Suppressor macrophage (primary cell): ENCODE measurements at places on chromosomes 6 and 20.

GRCh38 chr20:30921286-30922071 lies 336.0 kb upstream of the DEFB115 start:
- DNase-seq: no peak

DNA sequence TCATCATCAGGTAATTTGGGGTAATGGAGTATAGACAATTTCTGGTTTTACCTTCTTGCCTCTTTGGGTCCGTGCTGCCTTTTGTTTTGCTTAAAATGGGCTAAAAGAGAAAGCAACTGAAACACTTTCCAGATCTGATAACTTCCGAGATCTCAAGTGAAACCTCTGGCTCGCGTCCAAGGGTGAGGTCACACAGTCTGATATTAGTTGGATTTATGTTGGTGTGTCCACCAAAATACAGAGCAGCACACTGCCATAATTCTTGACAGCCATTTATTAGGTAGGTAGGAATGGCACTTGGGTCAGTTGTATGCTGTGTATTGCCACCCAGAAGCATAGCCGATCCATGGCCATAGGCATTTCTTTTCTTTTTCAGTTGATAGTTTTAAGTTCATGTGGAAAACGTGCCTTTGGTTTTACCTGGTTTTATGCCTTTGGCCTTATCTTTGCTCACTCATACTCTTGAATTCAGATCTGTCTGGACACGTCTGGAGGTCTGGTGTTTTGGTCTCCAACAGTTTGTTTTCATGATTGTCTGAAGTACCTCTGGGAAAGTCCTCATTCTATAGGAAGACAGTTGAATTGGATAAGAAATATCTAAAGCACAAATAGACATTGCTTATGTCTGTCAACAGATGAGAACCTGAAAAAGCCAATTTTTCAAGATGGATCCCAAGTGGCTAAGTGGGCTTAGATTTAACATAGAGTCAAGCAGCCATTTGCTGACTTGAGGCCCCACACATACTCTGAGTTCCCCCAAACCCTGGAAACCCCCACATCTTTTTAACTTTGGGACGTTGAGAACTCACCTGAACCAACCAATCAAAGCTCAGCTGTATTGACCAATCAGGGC lies 320.8 kb downstream of the SOX4 start:
- peak; percentile 70 for DNase-seq

GRCh38 chr6:166306378-166307081 lies 1.7 kb downstream of the PRR18 start:
- DNase-seq: no peak

DNA sequence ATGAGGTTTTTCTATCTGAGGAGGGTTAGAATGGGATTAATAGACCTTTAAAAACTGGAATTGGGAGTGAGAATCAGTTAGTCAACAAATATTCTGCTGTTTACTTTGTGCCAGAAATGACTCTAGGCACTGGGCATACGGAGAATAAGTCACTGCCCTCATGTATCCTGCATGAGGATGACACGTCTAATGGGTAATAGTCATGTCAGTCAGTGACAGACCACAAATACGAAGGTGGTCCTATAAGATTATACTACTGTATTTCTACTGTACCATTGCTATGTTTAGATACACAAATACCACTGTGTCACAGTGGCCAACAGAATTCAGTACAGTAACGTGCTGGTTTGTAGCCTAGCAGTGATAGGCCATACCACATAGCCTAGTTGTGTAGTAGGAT lies 30.7 kb downstream of the ZFAND3 start:
- no peak for DNase-seq

DNA sequence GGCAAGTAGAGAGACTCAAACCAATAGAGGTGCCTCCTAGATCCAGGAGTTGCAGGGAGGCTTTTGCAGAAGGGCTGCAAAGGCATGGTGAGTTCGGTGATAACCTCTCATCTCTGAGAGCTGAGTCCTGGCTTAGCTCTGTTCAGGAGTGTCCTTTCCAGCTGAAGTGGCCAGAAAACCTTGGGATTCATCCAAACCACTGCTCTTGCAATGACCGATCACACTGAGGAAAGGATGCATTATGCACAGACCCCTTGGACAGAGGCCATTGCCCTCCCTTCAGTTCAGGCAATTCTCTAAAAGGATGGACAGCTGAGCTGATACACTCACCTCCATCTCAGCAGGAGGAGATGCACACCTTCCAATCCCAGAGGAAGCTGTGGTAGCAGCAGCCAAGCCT lies 158.8 kb upstream of the ENPP5 start:
- no peak for DNase-seq

- DNase-seq: no peak
Measured at GRCh38 chr6:140001005-140001404, 626.6 kb upstream of the CITED2 start.

GRCh38 chr6:40910260-40910893 lies 128.6 kb downstream of the UNC5CL start:
- DNase-seq: no peak

DNA sequence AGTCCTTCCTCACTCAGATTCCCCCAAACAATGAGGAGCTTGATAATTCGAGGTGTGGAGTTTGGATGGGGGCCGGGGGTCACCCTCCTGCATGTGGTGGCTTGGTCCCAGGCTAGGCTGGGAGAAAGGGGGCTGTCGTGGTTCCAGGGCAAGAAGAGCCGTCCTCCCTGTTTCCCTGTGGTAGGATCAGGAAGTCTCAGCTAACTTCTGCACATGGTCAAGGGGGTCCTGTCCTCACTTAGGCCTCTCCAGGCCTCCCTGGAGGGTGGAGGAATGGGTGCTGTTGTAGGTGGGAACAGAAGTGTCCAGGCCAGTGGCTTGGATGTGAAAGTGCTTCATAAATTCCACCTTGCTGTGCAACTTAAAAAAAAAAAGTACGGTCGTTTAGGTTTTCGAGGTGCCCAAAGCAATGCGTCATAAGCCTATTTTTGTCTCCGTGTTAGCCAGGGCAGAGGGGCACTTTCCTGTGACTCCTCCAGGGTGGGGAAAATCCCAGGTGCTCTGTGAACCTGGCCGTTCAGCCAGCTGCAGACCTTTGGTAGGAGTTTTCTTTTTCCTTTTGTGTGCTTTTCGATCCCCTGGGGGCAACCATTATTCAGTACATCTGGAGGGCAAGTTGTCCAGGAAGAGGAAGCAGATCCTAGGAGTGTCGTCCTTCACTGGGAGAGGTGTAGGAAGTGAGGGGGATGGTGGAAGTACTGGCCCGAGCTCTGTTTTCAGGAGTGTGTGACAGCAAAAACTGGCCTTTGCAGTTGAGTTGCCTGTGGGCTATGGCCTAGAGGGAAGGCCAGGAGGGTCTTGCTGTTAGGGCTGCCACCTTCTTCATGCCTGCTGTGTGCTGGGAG lies 9.6 kb downstream of the IGF2R start:
- DNase-seq: peak; percentile 59

- DNase-seq: no peak
Measured at GRCh38 chr6:133958791-133959190, 5.8 kb downstream of the TBPL1 start.

GRCh38 chr6:34904990-34905613 lies 16.0 kb downstream of the ANKS1A start:
- DNase-seq: peak; percentile 65

GRCh38 chr6:46491628-46492547 lies 639 bp upstream of the RCAN2 start:
- DNase-seq: peak; percentile 17

- DNase-seq: peak; percentile 30
Measured at GRCh38 chr20:46994341-46994740, 99.7 kb downstream of the EYA2 start.

- DNase-seq: peak; percentile 70
Measured at GRCh38 chr20:59207742-59208357, 44.2 kb downstream of the ZNF831 start.

DNA sequence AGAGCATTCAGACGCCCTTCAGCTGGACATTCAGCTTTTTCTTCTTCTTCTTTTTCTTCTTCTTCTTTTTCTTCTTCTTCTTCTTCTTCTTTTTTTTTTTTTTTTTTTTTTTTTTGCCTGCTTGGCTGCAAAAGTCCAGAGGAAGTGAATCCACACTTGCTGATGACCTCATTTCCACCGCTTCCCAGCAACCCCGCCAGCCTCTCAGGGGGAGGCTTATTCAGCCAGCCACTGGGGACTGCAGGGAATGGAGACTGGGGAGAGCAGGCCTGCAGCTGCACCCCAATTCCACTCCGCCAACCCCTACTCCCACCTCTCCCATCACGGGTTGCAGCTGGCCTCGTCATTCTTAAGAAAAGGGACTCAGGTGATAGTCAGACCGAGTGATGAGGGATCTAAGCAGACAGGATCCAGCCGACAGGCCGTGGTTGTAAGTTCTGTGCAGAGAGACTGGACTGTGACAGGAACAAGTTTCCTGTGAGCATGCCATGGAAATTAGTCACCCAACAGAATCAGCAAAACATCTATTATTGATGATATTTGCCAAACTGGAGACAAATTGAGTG lies 59.0 kb upstream of the QKI start:
- peak; percentile 93 for DNase-seq

- DNase-seq: peak; percentile 93
Measured at GRCh38 chr20:407953-408842, at the start of gene RBCK1. TSS of gene RBCK1 (plus strand) at chr20:408299. CDS start at chr20:408758, 459 bp downstream.

DNA sequence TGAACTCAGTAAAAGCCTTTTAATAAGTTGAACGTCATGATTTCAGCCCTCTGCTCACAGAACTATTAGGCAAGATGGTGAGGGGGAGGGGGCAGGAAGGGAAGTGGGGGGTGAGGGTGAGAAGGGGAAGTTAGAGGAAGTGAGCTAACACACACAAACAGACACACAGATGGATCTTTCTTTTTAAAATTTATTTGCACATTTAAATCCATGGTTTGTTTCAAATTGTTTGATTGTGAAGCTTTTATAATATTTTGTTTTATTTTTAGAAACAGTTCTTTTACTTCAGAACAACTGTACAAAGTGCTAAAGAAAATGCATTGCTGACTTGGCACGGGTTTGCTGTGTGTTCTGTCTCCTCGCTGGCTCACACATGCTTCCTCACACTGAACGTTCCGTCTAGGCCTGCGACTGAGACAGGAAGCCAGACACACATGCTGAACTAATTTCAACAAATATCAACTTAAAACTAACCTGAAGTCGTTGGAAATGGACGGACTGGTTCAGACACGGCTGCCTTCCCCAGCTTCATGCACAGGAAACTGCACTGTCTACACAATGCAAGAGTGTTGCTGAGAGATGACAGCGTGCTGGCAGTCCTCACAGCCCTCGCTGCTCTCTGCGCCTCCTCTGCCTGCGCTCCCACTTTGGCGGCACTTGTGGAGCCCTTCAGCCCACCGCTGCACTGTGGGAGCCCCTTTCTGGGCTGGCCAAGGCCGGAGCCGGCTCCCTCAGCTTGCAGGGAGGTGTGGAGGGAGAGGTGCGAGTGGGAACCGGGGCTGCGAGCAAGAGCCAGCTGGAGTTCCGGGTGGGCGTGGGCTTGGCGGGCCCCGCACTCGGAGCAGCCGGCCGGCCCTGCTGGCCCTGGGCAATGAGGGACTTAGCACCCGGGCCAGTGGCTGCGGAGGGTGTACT lies 8.1 kb upstream of the ZBP1 start:
- peak; percentile 94 for DNase-seq

GRCh38 chr6:116536216-116536621 lies 9.3 kb downstream of the TRAPPC3L start:
- peak; percentile 58 for DNase-seq

DNA sequence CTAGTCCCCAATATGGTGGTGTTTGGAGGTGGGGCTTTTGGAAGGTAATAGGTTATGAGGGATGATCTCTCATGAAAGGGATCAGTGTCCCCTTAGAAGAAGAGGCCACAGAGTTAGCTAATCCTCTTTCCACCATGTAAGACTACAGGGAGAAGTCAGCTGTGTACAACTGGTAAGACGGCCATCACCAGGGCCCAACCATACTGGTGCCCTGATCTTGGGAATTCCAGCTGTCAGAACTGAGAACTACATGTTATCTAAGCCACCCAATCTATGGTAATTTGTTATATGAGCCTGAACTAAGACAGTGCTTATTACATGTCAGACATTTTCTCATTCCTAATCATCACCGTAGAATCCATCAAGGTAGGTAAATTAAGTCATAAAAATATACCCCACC lies 77.7 kb upstream of the ZNF217 start:
- no peak for DNase-seq

DNA sequence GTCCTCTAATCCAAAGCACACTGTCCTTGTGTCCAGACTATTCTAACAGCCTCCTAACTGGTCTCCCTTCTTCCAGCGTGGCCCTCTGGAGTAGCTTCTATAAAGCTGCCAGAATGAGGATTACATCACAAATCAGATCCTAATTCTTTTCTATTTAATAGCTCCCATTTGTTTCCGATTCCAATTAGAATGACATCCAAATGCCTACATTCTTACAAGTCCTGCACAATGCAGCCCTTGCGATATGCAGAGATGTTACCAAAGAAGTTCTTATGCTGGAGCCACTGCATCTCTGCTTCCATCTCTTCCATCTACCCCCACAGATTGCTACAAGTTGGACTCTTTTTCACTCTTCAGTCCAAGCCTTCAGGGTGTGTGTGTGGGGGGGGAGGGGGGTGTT lies 40.0 kb downstream of the GMDS start:
- DNase-seq: no peak
